D721Med (cell line): ENCODE measurements at places on chromosomes 4 and X.

DNA sequence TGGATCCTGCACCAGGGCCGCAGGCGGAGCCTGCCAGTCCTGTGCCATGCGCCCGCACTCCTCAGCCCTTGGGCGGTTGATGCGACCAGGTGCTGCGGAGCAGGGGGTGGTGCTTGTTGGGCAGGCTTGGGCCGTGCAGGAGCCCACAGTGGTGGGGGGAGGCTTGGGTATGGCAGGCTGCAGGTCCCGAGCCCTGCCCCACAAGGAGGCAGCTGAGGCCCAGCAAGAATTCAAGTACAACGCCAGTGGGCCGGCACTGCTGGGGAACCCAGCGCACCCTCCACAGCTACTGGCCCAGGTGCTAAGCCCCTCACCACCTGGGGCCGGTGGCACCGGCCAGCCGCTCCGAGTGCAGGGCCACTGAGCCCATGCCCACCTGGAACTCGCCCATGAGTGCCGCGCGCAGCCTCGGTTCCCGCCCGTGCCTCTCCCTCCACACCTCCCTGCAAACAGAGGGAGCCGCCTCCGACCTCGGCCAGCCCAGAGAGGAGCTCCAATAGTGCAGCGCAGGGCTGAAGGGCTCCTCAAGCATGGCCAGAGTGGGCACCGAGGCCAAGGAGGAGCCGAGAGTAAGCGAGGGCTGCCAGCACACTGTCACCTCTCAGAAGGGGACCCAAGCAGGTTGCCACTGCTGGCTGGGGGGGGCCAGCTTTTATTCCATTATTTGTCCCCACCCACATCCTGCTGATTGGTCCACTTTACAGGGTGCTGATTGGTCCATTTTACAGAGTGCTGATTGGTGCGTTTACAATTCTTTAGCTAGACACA is 339.0 kb upstream of the KLF3 start:
- no peak for DNase-seq

DNA sequence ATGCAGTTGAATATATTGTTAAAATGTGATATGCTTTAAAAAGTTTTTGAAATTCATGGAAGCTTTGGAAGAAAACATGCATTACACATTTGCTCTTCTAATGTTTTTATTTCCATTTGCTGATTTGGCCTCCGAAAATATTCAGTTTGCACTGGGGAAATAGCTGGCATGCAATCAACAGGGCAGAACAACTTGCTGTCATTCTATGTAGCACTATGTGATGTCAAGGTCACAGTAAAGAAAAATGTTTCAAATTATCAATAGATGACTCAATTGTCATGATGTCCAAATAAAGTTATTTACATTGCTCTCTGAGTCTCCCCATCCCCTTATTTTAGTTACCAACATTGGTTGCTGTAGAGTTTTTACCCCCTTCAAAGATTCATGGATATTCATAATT is 119.2 kb downstream of the TLL1 start:
- no peak for DNase-seq

DNA sequence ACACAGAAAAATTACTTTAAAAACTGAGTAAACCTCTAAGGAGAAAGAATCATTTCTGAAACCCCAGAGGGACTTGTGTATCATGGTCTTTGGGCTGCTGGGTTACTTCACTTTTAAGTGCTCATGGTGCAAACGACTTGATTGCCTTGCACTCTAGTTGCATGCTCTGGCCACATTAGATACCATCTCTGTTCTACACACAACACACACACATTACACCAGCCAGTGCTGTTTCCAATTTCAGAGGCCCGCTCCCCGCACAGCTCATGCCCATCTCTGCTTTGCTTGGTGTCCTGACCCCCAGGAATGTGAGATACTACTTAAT is 2.1 kb downstream of the PPP3CA start:
- DNase-seq, result no peak

DNA sequence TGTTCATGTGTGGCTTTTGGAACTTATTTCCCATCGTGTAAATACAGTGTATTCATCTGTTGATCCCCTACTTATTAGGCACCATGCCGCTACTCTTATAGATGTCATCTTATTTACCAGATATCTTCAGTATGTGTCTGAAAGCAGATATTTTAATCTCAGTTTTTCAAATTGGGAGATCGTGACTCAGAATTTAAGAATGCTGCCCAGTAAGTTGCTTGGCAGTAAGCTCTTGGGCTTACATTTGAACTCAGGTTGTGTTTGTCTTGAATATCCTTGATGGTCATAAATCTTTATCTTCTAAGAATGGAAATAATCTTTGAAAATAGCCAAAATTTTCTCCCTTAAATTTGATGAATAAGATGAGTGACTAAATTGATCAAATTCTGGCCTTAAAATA is 45.9 kb upstream of the RPA4 start:
- no peak for DNase-seq

DNA sequence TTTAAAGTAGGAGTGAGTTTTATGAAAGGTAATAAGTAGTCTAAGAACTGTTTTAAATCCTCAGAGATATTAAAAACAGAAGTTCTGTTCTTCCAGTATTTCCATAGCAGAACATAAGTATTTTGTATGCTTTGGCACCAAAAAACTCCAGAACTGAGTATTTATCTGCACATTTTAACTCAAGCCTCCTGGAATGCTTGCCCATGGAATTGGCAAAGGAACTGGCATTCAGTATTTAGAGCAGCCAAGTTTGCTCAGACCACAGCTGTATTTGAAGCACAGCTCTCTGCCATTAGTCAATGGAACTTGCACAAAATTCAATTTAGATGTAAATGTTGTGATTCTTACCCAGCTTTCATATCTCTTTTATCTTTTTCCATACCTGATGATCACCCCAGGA is 42.2 kb downstream of the NDNF start:
- DNase-seq, result no peak

DNA sequence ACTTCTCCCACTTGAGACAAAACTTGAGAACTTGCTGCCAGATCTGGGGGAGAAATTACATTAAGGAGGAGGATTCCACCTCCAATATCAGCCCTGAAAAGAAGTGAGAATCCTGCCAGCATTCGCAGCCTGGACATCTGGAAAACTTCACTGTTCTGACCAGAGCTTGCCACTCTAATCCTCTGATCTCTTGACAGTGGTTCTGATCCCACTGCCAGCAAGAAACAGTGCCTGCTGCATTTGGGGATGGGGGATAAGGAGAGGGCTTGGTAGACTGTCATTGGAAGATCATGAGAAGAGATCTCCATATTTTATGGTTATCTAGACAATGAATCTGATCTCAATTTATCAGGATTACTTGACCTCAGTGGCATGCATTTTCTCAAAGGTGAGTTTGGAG is 49.8 kb upstream of the TMEM33 start:
- DNase-seq, result no peak

- DNase-seq, result no peak
Measured at GRCh38 chrX:130467936-130468335, 66.1 kb downstream of the RBMX2 start.

DNA sequence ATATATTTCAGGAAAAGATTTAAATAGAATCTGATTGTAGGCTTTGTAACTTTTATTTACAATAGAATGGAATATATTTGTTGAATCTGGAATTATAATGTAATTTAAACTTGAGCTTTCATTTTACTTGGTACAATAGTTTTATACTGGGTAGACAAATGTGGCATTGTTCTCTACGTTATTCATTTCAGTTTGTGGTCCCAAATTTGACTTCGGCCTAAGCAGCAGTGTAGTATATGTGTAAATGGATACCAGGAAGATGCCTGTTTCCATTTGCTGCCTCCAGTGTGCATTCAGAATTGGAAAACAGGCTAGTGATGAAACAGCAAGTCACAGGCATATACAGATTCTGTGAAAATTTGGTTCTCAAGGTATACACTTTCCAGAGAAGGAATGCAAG is 77.8 kb downstream of the CLDN22 start:
- no peak for DNase-seq

DNA sequence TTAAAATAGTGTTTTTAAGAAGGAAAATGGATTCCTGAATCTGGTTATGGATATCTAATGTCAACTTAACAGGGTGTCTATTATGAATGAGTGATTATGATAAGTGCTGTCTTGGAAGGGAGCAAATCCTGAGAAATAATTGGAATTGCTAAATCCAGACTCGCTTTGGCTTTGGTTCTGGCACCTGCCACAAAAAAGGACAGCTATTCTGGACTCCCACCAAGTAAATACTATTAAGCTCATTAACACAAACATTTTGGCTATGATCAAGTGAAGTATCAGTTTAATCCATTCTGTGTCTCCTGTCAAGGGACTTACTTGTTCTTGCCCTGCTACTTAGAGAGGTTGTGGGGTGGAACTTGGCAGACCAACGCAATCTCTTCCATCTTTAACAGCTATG is 403.7 kb downstream of the CENPC start:
- DNase-seq, result no peak

DNA sequence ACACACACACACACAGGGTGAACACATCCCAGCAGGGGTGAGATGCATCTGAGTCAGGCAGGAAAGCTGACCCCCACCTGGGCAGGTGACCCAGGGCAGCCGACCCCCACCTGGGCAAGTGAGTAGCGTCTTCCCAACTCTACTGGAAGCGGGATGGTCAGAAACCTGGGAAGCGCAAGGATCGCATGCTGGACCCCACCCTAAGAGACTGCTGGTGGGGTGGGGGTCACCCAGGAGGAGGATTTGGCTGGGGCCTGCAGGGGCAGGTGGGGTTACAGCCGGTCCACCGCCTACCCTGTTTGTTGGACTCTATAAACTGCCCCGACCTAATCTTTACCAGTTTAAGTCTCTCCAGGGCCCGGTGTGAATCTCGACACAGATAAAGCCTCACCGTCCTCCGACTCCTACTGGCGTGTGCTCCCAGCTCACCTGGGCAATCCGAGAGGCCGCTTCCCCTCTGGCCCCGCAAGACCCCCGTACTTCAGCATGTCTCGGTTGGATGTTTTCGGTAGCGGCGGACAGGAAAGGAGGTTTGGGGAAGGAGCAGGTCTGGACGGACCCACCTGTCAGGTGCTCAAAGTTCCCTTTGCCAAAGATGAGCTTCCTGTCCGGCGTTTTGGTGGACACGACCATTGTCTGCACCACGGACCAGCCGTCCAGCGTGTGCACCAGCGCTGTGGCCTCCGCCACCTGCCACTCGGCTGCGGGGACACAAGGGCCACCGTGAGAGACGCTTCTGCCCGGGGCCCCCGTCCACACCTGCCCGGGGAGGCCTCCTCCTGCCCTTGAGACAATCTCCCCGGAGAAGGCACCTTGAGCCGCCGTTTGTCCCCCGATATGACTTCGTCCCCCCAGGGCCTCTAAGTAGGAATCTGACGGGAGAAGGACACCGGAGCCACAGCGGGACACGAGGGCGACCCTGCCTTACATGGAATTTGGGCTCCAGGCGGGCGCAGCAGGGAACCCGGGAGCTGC is 2.0 kb downstream of the GTPBP6 start:
- no peak for DNase-seq

- no peak for DNase-seq
Measured at GRCh38 chrX:1679238-1679637, 64.4 kb downstream of the ASMT start.

DNA sequence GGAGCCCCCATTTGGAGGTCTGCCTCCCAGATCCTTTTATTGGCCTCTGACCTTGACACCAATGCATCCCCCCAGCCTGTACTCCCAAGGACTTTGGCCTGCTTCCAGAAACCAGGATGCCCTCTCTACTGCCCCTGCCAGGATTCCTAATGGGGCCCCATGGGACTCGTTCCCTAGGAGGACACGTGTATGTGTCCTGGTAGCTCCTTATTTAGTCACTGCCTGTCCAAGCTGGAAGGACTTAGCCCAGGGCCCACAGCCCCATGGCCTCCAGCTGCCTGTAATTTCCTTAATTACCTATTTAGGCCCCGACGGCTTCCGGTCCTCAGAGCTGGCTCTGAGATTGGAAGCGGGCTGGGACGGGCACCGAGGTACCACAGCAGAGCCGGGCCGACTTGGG is 9.4 kb downstream of the ATP2B3 start:
- DNase-seq, result no peak

- no peak for DNase-seq
Measured at GRCh38 chr4:187929024-187929423, 66.5 kb upstream of the ZFP42 start.

DNA sequence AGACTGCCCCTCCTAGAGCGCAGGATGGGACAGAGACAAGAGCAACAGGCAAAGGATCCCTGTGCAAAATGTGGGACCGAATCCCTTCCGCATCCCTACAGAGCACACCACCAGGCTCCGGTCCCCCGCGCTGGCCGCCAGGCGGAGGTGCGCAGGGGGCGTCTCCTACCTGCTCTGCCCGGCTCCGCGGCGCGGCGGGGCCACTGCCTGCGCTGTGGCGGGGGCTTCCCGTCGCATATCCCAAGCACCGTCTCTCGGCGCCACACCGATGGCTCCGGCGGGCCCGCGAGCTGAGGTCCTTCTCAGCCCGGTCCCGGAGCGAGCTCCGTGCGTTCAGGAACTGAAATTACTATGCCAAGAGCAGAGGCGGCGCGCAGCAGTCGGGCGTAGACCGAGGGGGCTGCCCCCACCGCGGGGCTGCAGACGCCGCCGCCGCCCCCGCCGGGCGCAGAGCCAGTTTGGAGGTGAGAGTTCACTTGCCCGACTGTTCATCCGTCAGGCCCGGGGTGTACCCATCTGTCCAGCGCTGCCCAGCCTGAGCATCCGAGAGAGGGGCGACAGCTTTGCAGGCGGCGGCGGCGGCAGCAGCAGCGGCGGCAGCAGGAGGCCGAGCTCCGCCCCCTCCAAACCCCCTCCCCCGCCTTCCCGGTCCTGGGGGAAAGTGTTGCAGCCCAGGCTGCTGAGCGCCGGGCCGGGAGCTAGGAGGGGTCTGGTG is at the start of gene GPRIN3:
GPRIN3 (minus strand) TSS at position 355 of the 715 bp plus-strand sequence. CDS start 57,690 bp downstream, outside the sequence.
- DNase-seq, result no peak

GRCh38 chr4:110368409-110368808 is 107.5 kb upstream of the ENPEP start:
- no peak for DNase-seq

- no peak for DNase-seq
Measured at GRCh38 chr4:160835789-160836188, 1328.0 kb downstream of the FSTL5 start.

- DNase-seq, result no peak
Measured at GRCh38 chr4:42654631-42655268, 2.2 kb downstream of the ATP8A1 start.

DNA sequence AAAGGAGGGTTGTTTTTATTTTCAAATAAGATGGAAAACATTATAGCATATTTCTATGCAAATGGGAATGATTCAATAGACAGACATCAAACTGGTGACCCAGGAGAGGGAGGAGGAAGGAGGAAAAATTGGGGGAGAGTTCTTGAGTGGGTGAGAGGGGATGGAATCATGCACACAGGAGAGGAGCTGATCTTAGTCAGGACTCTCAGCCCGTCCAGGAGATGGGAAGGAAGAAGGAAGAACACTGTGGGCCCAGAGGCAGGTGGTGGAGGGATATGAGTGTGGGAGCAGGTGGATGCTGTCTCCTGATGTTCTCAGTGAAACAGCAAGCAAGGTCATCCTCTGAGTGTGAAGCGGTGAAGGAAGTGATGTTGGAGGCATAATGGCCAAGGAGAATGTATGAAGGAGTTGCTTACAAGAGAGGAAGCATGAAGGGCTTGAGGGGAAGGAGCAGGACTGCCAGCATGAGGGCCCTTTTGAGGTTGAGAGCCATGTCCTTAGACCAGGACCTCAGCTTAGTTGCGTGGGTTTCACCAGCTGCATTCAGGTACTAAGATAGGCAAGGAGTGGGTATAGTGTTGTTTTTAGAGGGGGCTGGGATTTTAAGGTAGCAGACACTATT is 161.7 kb upstream of the NAP1L5 start:
- DNase-seq, result no peak
